ENCODE measurements at places on chromosomes 7 and 10.
A peak's percentile ranks its signal among the peaks of the same experiment; 100 is the strongest.

- no peak for DNase-seq
Measured at GRCh38 chr10:68146133-68146532, 36.8 kb downstream of the MYPN start.

GRCh38 chr10:103581499-103581898 is 88.0 kb downstream of the NEURL1 start:
- no peak for DNase-seq

DNA sequence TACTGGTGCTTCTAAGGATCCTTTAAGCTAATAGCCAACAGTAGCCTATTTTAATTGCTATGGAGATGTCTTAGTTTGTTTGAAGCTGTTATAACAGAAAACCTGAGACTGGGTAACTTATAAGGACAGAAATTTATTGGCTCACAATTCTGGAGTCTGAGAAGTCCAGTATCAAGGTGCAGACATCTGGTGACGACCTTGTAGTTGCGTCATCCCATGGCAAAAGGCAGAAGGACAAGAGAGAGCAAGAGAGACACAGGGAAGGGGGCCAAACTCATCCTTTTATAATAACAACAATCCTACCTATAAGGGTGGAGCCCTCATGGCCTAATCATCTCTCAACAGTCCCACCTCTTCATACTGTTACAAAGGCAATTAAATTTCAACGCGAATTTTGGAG is 39.1 kb downstream of the NRCAM start:
- DNase-seq, result no peak

DNA sequence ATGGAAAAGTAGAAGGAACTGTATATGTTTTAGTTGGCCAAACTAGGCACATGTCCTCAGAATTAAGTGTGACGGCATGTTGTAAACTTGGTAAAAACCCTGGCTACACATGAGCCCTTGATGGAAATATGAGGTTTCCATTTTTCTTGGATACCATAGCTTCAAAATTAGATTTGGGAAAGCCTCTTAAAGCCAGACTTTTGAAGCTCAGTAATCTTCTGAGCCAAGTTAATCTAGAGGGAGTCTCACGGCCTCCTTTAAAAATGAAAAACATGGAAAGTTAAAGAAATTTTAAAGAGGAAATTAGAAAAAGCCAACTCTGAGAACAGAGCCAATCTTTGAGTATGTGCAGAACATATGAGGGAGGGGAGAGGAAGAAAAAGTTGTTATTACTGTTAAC is 376.0 kb downstream of the CTNNA3 start:
- no peak for DNase-seq

GRCh38 chr7:129574487-129574886 is 37.0 kb upstream of the NRF1 start:
- no peak for DNase-seq

- DNase-seq, result no peak
Measured at GRCh38 chr10:33093362-33093761, 135.3 kb upstream of the ITGB1 start.

DNA sequence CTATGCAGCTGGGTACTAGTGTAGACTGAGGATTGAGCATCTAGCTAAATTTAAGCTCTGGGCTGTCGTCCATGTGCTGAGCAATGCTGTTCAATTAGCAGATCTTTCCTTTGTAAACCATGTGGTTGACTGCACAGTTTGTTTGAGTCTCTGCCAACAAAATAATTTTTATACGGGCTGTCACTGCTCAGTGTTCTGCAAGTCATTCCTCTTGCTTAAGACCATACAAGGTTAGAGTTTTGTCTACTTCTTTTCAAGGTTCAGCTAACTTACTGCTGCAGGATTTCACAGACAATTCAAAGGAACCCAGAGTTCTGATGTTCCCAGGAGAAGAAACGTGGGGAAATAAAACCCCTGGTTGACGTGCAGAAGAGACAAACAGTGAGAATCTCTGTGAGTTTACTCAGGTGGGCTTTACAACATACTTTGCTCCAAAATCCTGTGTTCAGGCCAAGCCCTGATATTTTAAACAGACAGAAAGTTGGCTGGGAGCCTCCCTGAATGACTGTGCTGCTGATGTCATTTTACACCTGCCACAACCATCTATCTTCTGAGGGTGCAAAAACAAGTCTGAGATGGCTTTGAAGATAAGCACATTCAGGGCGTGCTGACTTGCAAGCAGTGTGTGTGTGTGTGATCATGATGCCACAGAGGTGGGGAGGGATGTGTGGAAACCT is 177.1 kb upstream of the SVIL start:
- peak; percentile 46 for DNase-seq

GRCh38 chr10:99766302-99766681 is 16.1 kb upstream of the ABCC2 start:
- DNase-seq, result no peak

- DNase-seq, result no peak
Measured at GRCh38 chr10:11776080-11776479, 33.9 kb downstream of the ECHDC3 start.

DNA sequence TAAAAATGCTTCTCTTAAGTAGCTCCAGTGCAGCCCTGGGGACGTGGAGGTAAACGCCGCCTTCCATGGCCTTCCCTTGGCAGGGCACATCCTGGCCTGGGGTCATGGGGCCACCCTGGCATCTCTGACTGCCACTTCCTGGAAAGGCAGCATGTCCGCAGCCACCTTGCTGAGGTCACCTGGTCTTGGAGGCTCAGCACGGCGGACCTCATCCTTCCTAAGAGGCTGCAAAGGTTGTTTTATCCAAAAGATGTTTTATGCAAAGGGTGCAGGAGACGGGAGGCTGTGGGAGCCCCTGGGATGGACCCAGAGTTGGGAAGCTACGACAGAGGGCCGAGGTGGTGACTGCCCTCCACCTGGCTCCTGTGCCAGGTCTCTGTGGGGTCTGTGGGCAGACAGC is 106.0 kb downstream of the TCERG1L start:
- DNase-seq, result no peak

DNA sequence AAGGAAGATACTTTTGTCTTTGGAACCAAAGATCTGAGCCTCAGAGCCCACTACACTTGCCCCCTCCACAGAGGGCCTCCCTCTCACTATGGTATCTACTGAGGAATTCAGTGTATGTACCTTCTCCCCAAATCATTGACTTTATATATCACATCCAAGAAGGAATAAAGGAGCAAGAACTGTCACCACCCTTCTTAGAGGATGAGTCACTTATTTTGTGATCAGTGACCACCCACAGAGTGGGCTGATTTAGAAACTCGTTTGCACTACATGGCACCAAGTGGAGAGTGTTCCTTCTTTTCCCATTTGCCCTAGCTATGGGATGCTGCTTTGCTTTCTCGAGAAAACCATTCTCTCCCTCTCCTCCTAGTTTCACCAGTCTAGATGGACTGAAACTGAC is 5.7 kb downstream of the TMEM243 start:
- DNase-seq, result no peak

DNA sequence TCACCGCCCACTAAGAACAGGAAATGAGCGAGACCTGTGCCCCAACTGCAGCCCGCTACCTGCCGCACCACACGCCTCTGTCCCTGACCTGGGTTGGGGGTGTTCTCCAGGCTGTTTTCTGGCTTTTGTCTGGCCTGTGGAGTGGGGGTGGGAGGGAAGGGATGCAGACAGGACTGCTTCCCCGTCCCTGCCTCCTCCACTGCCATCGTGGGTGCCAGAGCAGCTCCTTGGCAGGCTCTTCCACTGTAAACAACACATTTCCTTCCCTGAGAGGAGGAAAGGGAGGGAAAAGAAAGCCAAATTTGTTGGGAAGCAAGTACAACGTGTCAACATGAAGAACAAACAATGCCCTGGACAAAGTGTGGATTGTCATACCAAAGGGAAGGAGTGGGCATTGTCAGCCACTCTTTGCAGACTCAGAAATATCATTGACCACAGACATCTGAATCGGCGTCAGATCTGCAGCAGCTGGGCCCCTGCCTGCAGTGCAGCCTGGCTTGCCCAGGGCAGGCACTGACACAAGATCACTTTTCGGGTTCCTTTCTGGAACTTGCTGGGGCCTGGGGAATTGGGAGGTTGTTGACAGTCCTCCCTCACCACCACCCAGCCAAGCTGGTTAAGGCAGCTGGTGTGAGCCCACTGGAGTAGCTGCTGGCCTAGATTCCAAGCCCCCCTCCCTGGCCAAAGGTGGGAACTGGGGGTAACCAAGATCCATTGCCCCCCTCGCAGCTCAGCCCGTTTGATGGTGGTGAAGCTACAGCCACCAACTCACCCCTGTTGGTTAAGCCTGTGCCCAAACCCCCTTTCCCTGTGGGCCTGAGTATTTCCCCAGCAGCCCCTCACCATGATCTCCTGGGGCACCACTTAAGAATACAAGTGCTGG is 22.6 kb upstream of the TRIM8 start:
- DNase-seq, result no peak

- peak; percentile 26 for DNase-seq
Measured at GRCh38 chr10:126294451-126294850, 93.8 kb downstream of the ADAM12 start.

- DNase-seq, result no peak
Measured at GRCh38 chr7:143296686-143297085, 8.5 kb downstream of the CASP2 start.

- no peak for DNase-seq
Measured at GRCh38 chr7:44061645-44062179, 3.7 kb downstream of the PGAM2 start.

GRCh38 chr10:71641986-71642385 is 77.6 kb downstream of the C10orf105 start:
- DNase-seq, result no peak

DNA sequence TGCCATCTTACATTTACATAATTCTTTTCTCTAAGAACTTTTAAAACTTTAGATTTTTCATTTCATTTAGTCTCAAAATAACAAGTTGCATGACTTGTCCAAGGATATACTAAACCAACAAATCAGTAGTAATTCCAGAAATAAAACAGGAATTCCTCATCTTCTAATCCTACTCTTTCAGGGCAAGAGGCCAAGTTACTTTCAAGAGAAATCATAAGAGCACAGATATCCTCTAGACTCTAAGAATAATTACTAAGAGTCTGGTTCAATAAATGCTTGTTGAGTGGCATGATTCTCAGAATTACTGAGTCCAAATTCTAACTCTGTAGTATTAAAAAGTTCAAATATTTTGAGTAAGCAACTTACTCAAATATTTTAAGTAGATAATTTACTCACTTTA is 12.9 kb downstream of the PDZD8 start:
- DNase-seq, result no peak

- peak; percentile 36 for DNase-seq
Measured at GRCh38 chr10:132363921-132364593, 32.1 kb downstream of the LRRC27 start.

DNA sequence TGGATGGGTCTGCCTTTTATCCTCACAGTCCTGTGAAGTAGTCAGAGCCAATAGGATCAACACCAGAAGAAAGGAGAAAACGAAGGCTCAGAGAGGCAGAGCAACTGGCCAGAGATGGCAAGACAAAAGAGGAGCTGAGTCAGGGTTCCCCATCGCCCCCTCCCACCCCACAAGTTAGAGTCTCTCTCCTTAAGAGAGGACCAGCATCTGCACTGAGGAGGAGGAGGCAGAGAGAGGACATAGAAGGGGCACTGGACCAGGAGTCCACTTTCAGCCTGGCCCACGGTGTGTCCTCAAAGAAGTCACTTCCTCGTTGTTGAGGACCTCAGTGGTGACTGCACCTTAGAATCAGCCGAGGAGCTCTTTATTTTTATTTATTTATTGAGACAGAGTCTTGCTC is 11.6 kb downstream of the SPOCK2 start:
- DNase-seq, result no peak

- DNase-seq, result no peak
Measured at GRCh38 chr10:48940372-48940771, 732 bp upstream of the LRRC18 start.

GRCh38 chr7:122166740-122167139 is 22.7 kb upstream of the AASS start:
- no peak for DNase-seq

DNA sequence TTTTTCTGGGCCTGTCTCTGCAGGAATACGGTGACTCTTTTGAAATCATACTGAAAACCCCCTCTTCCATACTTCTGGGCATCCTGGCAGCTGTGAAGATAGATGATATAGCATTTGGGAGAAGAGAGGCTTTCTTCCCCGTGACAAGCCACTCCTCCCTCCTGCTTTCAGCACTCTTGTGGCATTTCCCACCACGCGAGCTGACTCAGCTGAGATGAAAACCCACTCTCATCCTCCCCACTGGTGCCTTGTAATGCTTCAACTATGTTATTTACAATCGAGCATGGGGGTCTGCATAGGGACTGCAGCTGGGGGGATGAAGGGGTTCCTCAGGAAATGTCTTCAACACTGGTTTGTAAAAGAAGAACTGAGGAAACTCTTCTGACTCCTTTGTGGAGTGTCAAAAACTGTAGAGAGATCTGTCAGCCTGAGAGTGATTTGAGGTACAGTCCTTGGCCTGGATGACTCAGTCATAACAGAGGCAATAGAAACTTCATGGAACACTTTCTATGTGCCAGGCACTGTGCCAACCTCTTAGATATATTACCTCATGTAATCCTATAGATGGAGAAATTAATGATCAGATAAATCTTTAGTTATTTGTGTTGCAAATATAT is 1.7 kb upstream of the TBATA start:
- DNase-seq, result no peak

DNA sequence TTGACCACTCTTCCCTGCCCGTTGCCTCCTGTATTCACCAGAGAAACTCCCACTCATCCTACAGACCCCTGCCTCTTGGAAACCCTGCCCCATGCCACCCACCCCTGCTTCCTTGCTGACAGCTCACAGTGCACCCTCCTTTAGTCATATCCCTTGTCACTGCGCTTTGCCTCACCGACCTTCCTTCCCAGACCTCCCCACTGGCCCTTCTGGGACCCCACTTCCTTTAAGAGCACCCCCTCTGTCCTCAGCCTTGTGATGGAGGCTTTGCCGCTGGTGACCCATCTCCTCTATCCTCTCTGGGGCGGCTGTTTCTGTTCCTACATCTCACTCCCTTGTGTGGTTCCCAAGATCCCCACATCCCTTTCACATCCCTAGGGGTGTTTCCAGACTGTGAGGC is 92.8 kb upstream of the ZMIZ1 start:
- no peak for DNase-seq

GRCh38 chr10:49571388-49571787 is 32.5 kb upstream of the ERCC6 start:
- DNase-seq, result no peak

- peak; percentile 42 for DNase-seq
Measured at GRCh38 chr7:93921607-93922566, at the start of gene GNG11. Gene GNG11 (plus strand): TSS chr7:93921735. CDS start chr7:93922138, 403 bp downstream.

DNA sequence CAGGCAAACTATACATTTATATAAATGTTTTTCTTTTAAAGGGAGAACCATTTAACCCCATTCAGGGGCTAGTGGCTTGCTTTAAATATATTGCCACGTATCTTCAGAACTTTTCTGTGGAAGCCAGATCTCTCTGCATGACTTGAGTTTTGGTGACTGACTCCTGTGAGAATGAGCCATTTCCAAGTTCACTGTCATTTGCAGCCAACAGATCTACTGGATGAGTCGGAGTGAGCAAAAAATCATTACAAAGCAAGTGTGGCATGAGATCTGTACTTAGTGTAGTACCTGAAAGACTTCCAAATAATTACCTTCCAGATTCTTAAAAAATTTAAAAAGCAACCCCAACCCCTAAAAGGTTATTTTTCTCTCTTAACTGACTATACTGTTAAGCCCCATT is 45.6 kb downstream of the PDSS1 start:
- no peak for DNase-seq

- DNase-seq, result no peak
Measured at GRCh38 chr7:47451851-47452205, 130.1 kb downstream of the TNS3 start.
